ENCODE measurements at places on chromosomes 1 and 21.

DNA sequence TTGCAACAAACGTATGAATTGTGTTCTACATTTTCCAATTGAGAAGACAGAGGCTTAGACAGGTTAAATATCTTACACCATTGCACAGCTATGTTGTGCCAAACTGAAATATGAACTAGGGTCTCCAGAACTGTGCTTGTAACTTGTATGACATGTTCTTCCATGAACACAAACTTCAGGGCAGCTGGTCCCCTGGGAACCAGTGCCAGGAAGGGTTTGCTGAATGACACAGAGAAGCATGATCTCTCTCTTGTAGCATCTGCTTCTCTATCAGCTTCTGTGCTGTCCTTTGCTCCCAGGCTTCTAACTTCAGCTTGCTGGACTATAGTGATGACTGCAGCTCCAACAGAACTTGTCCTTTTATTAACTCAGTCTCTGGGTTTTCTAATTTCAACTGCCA is 385.5 kb downstream of the SIPA1L2 start:
- no peak for DNase-seq

DNA sequence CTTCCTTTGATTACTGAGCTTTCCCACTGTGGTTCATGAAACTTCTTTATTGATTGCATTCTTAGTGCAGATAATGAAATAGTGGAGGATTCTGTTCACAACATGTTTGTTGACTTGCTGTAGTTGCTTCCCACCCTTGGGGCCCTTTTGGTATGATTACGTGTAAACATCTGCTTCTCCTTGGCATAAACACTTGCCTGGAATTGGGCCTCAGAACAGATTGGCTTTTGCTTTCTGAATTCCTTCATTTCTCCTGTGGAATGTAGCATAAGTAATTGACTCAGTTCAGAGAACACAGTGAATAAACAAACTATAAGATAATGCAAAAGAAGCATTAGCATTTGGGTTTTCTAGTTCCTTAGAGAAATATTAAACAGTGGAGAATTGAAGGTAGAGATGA is 59.5 kb upstream of the LAMC2 start:
- no peak for DNase-seq

GRCh38 chr1:55970526-55971110 is 608.7 kb downstream of the PLPP3 start:
- DNase-seq, result no peak

GRCh38 chr1:111422546-111423391 is 4.8 kb downstream of the OVGP1 start:
- DNase-seq, result no peak

- DNase-seq, result no peak
Measured at GRCh38 chr1:202129453-202130296, 7.0 kb downstream of the GPR37L1 start.

GRCh38 chr1:160082926-160083325 is 1.6 kb downstream of the KCNJ9 start:
- DNase-seq, result no peak

DNA sequence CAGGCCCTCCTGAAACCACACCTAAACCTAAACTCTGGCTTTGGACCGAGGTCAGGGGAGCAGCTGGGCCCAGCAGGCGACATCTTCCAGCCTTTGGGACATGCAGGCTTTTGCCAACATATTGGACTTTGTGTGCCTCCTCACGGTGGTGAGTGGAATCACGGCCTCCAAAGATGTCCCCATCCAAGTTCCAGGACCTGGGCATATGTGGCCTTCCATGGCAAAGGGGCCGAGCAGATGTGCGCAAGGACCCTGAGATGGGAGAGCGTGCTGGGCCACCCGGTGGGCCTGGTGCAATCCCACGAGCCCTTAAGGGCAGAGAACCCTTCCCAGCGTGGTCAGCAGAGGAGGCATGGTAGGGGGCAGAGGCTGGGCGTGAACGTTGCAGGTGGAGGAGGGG is 160.8 kb upstream of the C1orf174 start:
- no peak for DNase-seq

- no peak for DNase-seq
Measured at GRCh38 chr1:155951753-155952504, 10.5 kb downstream of the RXFP4 start.

- no peak for DNase-seq
Measured at GRCh38 chr1:176111835-176112234, 95.3 kb downstream of the COP1 start.

DNA sequence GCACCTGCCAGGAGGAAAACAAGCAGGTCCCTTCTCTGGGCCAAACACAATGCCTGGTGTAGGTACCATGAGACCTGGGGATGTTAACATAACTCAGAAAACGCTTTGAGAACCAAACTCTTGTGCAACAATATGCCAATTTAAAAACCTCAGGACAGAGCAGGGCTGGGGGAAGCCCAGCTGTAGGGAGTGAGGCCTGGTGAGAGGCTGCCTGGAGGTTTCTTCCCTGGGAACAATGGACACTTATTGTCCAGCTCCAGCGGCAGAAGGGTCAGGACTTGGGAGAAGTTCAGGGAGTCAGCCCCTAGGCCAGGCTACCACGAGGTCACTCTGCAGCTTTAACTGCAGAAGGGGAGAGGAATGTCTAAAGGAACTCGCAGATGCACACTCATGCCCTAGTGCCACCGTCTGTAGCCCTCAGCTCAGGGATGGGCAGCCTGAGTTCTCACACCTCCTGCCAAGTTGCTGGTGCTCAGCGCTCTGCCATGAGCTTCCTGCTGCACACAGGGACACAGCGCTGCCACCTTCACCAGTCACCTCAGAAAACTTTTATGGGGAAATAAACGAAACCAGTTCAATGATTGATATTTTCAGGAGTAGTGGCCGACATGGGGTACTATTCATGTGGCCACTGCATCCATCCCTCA is 8.5 kb downstream of the GPR157 start:
- DNase-seq, result no peak

GRCh38 chr1:178196631-178197030 is 102.7 kb downstream of the RASAL2 start:
- DNase-seq, result no peak

DNA sequence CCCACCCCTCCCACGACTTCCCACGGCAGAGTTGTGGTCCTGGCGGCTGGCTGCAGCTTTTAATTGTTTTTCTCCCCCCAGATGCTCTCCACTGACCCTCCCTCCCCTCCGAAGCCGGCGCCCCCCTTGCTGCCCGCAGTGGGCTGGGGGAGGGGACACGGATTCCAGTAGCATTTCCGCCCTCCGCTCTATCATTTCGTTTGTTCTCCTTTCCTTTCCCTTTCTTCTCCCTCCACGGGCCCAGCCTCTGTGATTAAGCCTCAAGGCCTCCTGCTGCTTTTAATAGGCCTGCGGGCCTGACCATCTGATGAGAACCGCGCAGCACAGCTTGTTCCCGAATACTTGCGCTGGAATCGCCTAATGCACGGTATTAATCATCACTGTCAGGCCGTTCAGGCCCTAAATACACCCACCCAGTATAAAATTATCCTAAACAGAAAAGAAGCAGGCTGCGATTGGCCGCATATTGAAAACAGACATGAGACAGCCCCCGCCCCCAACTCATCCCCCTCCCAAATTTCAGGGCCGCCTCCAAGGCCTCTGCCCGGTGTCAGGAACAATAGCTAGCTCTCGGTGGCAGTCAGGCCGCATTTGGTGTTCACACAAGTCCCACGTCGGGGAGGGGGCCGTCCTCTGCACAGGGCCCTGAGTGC is 102.0 kb upstream of the ARHGEF16 start:
- no peak for DNase-seq

DNA sequence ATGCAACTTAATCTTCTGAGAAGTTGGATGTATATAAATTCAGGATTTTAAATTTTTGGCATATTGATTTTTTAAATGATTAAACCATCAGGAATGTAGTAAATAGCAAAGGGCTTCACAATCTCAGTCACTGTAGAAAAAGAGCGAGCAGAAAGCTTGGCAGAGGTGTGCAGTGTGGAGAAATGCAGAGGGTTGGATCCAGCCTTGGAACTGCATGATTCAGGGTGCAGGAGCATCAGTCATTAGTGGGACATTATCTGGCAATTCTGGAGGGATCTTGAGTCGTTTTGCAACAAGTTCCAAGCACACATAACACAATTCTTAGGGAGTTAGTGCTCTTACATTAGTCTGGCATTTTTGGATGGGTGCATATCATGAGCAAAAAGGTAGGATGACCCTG is 267.9 kb downstream of the PLA2G4A start:
- no peak for DNase-seq

GRCh38 chr1:32005522-32005921 is 8.1 kb upstream of the KHDRBS1 start:
- DNase-seq, result peak; percentile 77

DNA sequence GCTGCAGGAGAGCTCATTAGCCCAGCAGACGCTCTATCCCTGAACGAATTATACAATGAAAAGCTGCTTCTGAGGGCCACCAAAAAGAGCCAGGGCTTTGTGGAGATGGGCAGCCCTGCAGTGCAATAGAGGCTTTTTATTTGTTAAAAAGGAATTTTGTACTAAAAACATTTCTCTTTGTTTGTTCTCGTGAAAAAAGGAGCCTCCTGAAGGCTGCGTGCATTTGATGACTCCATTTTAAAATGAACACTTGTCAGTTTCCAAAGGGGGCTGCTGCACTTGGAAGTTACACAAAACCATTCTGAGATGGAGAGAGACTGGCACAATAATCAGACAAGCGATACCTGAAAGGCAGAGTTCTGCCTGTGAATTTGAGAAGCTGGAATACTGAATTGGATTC is 202.8 kb downstream of the NTNG1 start:
- no peak for DNase-seq

- peak; percentile 81 for DNase-seq
Measured at GRCh38 chr1:6603238-6603914, 707 bp upstream of the KLHL21 start.

DNA sequence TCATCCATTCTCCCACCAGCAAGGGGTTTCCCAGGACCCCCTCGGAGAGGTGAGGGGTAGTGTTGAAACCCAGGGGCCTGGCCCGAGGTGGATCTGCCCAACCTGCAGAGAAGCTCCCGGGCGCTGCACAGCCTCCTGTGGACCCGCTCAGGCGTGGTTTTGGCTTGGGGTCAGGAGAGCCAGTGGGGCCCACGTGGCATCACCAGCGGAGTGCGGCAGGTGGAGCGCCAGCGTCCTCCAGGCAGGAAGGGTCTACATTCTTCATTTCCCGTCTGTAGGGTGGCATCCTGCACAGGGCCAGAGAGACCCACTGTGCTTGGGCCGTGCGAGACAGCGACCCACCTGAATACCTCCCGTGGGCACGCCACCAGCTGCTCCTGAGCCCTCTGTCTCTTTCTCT is 135.2 kb downstream of the NPHP4 start:
- DNase-seq, result no peak

DNA sequence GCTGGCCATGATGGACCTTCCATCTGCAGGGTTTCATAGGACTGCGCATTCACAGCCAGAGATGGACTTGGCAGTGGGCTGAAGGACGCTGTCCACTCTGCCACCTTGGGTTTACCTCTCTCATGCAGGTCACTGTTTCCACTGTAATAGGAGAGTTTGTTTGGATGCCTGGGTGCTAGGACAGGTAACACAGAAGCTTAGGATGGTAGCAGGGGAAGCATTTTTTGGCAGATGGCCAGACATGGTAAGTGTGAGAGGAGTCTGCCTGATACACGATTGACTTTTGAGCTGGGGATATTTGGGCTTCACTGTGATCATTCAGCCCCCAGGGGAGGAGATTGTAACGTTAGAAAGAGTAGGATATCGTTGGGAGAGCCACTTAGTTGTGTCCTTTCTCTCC is 11.8 kb downstream of the PSEN2 start:
- no peak for DNase-seq

DNA sequence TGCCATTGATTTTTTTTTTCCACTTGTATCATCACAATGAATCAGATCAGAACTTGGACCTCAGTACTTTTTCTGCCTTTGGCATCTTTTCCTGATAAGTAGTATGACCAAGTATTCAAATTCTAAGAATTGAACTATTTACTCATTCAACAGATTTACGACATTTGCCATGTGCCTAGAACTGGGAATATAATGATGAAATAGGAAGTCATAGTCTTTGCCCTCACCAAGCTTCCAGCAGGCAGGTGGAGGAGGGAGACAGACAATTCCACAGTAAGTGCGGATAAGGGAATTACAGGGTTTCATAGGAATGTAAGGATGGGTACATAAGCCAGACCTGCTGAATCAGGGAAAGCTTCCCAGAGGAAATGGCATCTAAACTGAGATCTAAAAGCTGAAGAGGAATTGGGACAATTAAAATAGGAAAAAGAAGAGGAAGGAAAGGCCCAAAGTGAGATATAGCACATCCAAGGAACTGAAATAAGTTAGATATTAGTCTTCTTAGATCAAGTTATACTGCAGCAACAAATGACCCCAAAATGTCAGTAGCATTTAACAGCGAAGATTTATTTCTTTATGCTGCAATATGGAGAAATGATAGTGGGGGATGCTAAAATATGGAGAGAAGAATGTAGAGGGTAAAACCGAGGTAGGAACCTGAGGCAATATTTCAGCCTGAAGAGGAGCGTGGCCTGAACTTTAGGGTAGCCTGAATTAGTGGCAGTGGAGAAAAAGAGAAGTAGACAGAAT is 5.3 kb upstream of the DDX59 start:
- no peak for DNase-seq

- peak; percentile 91 for DNase-seq
Measured at GRCh38 chr1:207828485-207829158, 76.8 kb downstream of the CD46 start.

GRCh38 chr1:14667651-14667984 is 69.1 kb downstream of the KAZN start:
- no peak for DNase-seq

DNA sequence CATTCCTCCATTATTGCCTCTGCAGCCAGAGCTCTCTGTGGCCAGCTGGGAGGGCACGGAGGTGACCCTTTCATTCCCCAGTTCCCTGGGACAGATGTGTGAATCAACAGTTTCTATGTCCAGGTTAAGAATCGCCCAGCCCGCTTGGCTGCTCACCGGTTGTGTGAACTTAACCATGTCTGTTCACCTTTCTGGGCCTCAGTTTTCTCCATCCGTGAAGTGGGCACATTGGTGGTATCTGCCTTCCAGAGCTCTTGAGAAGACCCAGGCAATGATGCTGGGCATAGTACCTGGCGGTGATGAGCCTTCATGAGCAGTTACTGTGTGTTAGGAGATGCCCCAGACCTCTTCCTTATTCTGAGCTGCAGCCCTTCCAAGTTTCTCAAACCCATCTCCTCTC is 238.3 kb downstream of the MATN1 start:
- no peak for DNase-seq

Data from suppressor macrophage treated with lipopolysaccharide for 4 hours (primary cell).